T1000 (cell line): ENCODE measurements at places on chromosomes 3 and 15.

GRCh38 chr3:38046821-38047220, 7.8 kb downstream of the DLEC1 start:
- DNase-seq = no peak

DNA sequence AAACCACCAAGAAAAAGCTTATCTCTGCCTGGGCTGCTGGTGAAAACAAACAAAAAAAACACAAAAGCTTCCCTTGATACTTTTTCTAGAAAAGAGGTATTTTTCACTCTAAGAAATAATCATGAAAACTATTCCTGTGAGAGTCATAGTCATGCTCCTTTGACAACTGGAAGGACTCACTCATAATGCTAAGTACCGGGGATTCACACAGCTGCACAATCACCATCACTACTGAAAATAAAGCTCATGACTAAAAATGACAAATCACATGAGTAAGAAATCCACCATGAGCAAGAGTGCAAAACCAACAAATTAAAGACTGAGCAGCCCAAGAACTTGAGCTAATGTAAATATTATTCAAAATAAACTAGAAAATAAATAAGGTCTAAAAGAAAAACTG, 10.6 kb upstream of the POU1F1 start:
- no peak for DNase-seq

- DNase-seq = no peak
These were observed 664 bp downstream of the PPCDC start for GRCh38 chr15:75023872-75024636.

DNA sequence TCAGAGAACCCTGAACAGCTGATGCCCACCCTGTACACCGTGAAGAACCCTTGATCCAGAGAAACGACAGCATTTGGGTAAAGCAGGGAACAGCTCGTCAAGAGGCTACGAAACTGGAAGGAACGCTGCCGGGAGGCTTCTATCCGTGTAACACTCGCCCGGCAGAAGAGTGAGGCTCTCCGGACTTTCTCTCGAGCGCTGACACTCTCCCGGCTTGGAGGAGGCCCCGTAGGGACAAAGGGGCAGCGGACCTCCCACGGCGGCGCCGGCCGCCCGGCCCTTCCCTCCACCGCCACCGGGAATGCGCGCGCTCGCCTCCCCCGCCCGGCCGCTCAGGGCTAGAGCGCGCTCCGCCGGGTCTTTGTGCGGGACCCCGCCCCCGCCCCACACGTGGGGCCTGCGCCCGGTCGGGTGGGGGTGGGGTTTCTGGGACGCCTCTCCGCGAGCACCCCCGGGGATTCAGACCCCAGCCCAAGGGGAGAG, 1.7 kb downstream of the HYAL2 start:
- DNase-seq = peak; percentile 73

DNA sequence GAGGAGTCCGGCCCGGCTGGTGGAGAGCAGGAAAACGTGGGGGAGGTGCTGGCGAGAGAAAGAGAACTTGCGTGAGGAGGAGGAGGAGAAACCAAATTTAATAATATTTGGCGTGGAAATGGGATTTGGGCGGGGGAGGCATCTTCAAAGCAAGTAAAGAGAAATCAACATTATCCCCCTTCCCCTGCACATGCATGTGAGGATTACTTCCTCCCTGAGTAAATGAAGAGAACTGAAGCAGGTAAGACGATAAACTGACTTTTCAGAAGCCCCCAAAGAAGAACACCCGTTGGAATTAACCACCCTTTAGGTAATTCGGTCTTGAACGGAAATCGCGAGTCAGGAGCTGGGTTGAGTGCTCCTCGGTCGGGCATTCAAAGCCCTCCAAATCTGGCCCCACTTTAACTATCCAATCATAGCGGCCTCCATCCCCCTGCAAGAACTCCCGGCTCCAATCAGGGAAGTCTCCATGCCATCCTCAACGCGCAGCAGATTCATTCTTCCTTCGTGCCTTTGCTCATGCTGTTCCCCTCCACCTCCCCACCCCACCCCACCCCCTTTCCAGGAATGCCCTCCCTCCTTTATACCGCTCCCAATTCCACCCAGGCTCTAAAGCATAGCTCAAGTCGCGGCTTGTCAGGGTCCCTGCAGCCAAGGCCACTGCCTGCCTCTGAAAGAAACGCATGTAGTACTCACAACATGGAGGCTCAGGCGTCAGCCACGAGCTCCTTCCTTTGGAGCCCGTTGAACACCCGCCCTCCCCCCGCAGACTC, 545 bp upstream of the RFX7 start:
- no peak for DNase-seq

GRCh38 chr3:108006077-108006771, 84.6 kb downstream of the CD47 start:
- no peak for DNase-seq

DNA sequence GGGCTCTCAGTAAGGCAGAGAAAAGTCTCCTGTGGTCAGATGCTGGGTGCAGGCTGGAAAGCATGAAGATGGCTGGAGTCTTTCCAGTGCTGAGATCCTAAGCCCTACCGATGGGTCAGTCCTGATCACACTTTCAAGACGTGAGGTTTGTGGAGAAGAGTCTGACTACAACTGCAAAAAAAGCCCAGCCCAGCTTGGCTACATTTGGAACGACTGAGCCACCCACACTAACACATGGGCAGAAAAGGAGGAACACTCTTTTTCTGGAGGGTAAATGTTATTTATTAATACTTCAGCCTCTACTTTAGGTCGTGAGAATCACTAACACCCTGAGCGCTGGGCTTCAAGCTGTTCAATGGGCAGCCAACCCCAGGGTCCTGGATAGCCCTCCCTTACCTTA, 22.0 kb upstream of the C3orf22 start:
- no peak for DNase-seq

GRCh38 chr15:30650012-30650929, 24.3 kb downstream of the ARHGAP11B start:
- no peak for DNase-seq

- DNase-seq = no peak
These were observed 132.5 kb downstream of the EPHB1 start for GRCh38 chr3:134927599-134927998.

- no peak for DNase-seq
These were observed 492.4 kb upstream of the FRG2C start for GRCh38 chr3:75171630-75172230.

DNA sequence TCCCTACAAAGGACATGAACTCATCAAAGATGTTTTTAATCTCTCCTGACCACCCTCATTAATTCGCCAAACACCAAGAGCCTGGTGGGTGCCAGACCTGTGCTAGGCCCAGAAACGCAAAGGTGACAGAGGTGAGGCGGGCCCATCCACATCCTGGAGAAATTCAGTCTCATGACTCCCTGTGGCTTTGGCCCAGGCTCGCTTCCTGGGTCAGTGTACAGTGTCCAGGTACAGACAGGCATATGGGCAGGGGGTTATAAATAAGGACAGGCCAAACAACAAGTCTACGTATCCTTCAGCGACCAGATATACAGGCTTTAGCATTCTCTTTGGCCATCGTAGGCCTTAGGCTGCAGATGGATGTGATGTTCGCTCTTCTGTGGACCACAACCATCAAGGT, 945 bp upstream of the PLA2G4F start:
- DNase-seq = no peak

- no peak for DNase-seq
These were observed 51.9 kb upstream of the SNRPA1 start for GRCh38 chr15:101346928-101347327.

GRCh38 chr3:119314821-119315220, 20.6 kb downstream of the ARHGAP31 start:
- DNase-seq = no peak

- DNase-seq = no peak
These were observed 56.2 kb downstream of the ROBO2 start for GRCh38 chr3:77096145-77096544.

DNA sequence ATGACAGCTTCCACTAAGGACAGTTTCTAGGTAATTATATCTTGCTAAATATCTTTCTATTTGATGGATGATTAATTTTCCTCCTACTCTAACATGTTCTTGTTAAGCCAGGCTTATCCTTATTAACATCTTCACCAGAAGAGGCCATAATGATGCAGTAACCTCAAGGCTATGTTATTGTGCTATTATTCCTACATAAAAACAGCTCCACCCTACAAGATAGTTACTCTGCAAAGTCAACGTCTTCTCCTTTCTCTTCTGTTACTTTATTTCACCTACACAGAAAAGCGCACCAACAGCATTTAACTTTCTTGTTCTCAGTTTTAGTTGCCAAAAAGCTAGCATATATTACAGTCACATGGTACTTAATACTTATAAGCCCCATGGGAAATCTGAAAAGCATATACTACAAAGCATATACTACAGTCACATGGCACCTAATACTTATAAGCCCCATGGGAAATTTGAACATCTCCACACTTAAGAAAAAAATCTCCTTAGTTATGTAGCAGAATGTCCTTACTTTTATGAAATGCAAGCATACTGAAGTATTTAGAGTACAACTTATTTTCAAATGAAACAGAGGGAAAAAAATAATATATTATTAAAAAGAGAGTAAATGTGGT, 13.4 kb downstream of the ADAM10 start:
- no peak for DNase-seq

- DNase-seq = no peak
These were observed 383.7 kb upstream of the PPP2R3A start for GRCh38 chr3:135581806-135582205.

DNA sequence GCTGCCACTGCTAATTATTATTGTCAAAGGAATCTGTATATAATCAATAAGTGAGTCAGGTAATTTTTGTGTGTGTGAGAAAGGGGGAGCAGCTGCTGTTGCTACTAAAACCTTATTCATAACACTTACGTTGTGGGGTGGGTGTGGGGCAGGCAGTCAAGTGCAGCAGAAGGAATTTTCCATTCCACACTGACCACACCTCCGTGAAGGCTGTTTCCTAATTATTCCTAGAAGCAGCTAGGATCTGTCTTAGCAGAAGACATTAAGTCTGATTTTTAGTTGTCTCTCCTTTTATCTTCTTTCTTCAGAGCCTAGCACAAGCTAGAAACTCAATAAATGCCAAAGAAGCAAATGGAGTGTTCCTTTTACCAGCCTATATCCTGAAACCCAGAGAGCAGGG, 4.0 kb upstream of the U2SURP start:
- no peak for DNase-seq

GRCh38 chr3:66092175-66092995, 53.7 kb upstream of the MAGI1 start:
- no peak for DNase-seq

DNA sequence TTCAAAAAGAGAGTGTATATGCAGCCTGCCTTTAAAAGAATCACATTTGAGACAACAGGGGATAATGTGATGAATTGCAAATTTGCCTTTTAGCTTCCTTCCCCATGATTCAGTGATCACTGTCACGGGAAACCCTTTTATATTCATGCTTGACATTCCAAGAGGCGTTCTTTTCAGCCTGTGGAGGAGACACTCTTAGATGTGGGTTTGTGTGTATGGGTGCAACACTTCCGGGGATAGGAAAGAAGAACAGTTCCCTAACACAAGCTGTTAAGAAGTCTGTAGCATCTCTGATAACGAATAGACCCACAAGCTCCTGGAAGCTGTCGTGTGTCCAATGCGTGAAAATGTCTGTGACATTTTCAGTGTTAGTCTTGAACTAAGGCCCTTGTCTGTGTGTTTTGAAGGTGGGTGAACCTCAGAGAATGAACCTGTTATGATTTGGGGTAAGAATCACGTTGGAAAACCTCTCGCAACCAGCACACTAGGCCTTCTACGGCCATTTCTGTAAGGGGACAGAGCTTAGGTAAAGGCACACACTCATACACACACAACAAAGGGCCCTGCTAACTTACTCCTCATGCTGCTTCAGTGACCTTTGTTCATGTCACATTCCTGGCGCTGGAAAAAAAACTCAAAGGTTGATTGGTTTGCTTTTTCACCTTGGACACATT, 229.2 kb upstream of the ST8SIA2 start:
- DNase-seq = no peak

DNA sequence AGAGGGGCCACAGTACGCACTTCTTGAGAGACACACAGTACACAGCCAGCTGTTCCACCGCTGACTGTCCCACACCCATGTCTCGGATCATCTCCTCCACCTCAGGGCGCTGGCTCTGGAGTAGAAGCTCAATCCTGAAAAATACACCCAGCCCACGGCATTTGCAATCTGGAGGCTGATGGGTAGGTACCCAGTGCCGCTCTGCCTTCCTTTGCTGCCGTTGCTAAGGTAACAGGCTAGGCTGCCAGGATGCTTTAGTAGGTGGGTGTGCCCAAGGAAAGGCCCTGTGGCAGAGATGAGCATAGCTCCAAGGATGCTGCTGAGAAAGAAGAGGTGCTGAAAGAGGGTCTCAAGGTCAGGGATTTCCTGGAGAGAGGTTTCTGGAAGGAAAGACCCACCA, 14.6 kb downstream of the TRAIP start:
- DNase-seq = no peak

DNA sequence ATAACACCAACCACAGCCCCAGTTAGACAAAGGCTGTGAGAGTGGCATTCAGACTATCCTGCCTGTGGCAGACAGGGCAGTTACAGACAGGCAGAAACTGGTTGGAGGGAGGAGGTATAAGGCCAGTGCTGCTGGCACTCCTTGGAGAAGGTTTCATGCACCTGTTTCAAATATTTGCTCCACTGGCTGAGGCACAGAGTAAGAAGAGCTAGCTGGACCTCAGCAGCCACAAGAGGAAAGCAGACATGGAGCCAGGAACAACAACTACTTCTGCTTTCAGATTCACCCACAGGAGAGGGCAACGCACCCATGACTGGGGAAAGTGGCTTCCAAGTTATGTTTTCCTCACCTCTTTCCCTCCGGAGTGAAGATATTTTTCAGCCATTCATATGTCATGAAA, 11.5 kb upstream of the PRKAR2A start:
- DNase-seq = no peak

- no peak for DNase-seq
These were observed 281.6 kb downstream of the CNTN6 start for GRCh38 chr3:1374471-1374870.

- no peak for DNase-seq
These were observed 17.1 kb upstream of the RFC4 start for GRCh38 chr3:186823386-186823785.

DNA sequence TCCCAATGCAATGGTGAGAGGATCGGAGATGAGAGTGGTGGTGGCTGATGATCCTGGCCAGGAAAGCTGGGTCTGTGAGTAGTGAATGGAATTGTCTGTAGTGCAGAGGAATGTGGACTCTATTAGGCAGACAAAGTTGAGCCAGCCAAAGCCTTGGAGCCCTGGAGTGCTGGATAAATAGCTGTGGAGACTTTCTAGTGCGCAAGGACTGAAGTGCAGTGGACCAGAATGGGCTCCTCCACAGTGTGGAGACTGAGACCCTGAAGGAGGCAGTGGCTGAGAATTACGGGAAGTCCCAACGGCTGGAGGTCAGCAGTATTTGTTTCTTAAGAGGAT, 874 bp downstream of the ZNF662 start:
- DNase-seq = no peak

- DNase-seq = no peak
These were observed 9.0 kb downstream of the KIF9 start for GRCh38 chr3:47273564-47273963.
